ELR (cell line): ENCODE measurements at places on chromosomes 12 and 14.

GRCh38 chr14:101062601-101063000 is 159.1 kb upstream of the RTL1 start:
- no peak for DNase-seq

- peak; percentile 75 for DNase-seq
Observed at GRCh38 chr12:77847680-77848431, 17.2 kb downstream of the NAV3 start.

- no peak for DNase-seq
Observed at GRCh38 chr12:115209230-115209629, 525.3 kb upstream of the TBX3 start.

DNA sequence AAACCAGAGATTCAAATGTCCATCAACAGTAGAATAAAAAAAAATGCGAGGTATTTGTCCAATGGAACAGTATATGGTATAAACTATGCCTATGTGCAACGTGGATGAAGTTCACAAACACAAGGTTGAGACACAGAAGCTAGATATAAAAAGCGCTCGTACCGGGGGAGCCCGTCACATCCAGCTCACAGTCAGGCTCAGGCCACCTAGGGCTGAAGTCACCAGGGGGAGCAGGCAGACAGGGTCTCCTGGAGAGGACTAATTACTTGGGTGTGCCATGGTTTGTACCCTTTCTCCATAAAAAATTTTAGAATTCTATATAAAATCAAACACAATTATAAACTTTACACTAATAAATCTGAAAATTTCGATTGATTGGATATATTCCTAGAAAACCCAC is 13.6 kb downstream of the AHNAK2 start:
- DNase-seq, result no peak

DNA sequence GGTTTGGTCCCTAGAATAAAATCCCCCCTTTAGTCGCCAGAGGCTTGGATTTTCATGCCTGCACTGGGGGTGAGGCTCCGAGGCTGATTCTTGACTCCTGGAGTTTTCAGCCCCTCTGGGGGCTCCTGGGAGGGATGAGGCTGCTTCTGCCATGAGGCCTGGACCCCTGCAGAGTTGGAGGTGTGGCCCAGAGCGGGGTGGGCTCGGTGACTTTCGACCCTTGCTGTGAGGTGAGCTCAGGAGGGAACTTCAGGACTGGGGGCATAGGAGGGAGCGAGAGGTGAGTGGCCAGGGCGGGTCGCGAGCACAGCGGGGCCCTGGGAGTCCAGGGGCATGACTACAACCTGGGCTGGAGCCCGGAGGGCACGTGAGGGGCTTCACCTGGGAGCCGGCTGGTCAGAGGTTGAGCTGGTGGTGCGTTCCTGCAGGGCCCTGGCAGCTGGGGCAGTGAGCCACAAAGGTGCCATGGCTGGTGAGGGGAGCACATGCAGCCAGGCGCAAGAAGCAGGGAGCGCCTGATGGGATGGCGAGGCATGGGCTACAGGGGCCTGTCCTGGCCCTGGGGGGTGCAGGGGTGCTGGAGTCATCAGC is 168.2 kb downstream of the KIF26A start:
- DNase-seq, result no peak

GRCh38 chr12:111389635-111390034 is 16.1 kb upstream of the SH2B3 start:
- DNase-seq, result no peak

- peak; percentile 32 for DNase-seq
Observed at GRCh38 chr12:12689647-12690300, 6.2 kb downstream of the GPR19 start.

GRCh38 chr12:2650261-2651067 is 144.3 kb upstream of the FKBP4 start:
- DNase-seq, result no peak

- no peak for DNase-seq
Observed at GRCh38 chr12:112792301-112792700, 753 bp downstream of the RPH3A start.

DNA sequence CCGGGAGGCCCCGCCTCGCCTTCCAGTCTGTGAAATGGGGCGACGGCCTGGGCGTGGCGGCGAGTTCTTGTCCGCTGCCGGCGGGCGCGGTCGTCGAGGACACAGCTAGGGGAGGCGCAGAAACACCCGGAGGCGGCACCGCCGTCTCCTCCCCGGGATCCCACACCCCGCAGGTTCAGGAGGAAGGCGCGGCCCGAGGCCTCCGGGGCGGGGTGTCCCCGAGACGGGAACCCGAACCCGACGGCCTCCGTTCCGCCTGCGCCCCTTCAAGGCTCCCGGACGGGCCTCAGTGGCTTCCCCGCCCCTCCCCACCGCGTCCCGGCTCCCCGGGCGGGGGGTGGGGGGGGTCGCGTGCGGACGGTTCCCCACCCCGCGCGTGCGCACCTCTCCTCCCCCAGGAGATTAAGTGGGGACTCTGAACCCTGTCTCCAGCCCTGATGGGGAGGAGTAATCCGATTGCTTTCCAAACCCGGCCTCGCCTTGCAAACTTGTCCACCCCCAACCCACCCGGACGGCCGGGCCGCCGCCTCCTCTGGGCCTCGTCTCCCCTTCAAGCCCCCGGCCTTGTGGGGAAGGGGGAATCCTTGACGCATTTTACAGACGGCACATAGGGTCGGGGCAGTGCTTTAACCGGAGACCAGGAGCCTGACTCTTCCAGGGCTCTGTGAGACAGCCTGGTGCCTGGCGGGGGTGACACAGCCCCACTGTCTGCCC is 35.3 kb upstream of the ANKRD9 start:
- no peak for DNase-seq

- DNase-seq, result no peak
Observed at GRCh38 chr12:48118284-48118871, 786 bp upstream of the PFKM start.

- no peak for DNase-seq
Observed at GRCh38 chr12:95982602-95983001, 13.5 kb downstream of the HAL start.

DNA sequence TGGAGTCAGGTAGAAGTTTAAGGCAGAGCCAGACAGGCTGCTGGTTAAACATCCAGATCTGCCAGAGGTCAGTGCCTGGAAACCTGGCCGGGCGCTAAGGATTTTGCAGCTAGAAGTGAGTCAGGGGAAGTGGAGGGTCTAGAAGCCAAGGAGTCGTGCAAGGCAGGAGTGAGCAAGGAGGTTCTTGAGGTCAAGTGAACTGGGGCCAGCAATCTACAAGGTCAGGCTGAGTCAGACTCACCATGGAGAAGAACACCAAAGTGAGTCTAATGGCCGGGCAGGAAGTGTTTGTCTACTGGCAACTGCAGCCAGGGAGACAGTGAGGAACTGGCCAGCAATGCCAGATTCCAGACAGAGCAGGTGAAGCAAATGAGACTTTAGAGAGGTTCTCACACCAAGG is 628.2 kb downstream of the ETNK1 start:
- no peak for DNase-seq

- DNase-seq, result no peak
Observed at GRCh38 chr12:66237505-66238175, 48.6 kb downstream of the IRAK3 start.

GRCh38 chr12:27104546-27104945 is 22.2 kb upstream of the C12orf71 start:
- DNase-seq, result no peak

DNA sequence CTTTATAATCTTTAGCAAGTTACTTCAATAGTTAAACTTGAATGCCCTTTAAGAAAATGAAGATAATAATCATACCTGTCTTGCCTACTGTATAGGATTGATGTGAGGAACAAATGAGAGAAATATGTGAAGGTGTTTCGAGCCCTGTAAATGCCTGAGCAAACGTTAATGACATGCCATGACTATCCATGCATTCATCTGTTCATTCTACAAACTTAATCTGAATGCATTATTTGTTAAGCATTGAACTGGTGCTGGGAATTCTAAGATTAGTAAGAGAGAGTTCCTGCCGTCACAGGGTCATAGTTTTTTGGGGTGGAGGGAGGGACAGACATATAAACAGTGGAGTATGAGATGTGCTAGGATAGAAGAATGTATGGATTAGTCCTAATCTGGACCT is 111.5 kb upstream of the PRICKLE1 start:
- no peak for DNase-seq

DNA sequence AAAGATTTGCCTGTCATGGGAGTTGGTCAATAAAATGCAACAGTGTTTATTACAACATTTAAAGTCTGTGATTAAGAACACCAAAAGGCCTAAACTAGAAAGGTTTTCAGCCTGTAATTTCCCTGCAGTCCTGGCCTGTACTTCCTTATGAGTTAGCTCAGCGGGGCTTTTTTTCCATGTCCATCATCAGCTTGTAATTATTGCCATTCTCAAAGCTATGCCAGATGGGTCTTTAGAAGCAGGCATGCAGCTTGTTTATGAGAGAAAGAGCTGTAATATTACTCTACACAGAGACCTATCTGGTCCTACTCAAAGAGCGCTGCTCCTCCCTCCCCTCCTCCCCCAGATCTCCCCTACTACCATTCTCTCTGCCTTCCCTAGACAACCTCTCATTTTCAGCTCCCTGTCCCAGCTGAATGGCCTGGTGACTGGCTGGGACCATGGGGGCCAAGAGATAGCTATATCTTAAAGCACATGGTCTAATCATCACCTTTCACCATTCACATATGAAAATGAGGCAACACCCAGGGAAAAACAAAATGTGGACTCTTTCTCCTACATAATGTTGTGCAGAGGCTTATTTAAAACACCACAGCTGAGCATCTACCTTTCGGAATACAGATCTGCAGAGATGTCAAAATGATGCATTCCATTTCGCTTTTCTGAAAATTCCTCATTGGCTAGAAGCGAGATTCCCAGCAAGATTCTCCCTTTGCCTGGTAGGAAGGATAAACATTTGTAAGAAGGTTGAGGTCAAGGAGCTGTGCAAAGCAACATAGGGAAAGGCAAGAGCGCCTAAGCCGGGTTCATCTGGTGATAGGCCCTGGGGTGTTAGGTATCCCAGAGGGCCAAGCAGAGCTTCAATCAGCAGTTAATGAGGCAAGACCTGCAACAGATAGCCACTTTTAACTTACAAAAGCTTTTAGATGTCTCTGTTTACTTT is 209.7 kb upstream of the CDKN3 start:
- DNase-seq, result no peak

DNA sequence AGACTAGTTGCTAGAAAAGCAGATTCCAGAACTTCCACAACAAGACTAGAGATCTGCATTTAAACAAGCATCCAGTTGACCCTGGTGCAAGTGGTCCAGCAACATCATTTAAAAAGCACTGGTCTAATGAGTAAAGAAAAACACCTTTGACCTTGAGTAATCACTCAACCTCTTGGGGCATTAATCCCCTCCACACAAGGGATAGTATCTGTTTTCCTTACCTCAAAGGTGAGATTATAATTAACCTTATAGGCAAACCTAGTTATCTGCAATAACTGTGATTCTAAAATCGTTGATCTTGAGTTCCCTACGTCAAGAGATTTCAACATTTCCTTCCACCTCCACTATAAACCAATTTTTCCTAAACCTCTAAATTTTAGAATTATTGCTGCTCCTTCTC is 1.1 kb downstream of the KDM5A start:
- peak; percentile 16 for DNase-seq

DNA sequence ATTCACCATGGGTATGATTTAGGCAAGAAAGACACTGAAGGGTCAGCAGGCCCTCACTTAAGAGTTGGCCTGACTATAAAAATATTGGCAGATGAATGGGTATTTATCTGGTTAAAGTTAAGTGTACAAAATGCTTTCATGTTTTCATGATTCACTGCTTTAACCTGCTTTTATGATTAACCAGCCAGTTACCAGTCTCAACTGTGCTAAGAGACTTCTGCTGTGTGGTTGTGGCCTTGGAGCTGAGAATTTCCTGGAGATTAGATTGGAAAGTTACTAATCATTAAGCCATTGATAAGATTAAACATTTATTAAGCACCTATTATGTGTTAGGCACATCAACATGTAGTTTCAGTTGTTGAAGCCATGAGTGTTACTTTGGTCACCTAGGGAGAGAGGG is 68.9 kb downstream of the RASSF8 start:
- DNase-seq, result no peak

- no peak for DNase-seq
Observed at GRCh38 chr14:95662376-95663186, 23.6 kb upstream of the TCL1B start.
